ENCODE measurements at places on chromosomes 12 and 14. TPM values are rescaled to one million over a fixed set of nuclear protein-coding genes. Genes with fewer than 3 reads are reported as not detected.

DNA sequence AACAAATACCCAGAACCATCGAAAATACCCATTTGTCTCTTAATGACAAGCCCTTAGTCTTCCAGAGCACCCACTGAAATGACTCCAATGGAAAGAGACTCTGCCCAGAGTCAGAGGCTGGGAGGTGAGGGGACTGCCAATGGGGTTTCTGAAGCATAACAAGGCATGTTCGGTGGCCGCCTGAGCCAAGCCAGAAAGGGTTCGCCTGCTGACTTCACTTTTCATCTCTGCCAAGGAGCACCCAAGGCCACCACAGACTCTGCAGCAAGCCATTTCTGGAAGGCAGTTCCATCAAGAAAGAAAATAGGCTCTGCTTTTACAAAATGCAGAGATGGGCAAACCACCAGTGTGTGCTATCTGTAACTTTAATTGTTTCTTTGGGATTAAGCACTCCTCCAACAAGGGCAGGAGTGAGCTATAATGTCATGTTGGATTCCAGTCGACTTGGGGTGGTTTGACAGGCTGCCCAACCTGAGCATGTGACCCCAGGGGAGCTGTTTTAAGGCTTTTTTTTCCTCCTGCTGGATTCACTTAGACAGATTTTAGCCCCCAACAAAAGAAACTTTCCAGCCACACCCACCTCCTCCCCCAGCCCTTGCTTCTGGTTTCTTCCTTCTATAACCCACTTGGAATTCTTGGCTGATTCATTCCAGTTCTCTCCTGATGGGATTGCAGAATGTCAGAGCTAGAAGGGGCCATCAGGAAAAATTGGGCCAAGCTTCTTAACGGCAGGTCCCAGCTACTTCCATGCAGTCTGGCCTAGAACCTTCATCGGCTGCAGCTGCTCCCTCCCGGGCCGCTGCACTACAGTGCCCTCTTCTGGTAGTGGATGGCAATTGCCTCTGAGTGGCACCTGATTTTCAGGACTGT, 24.1 kb downstream of the CKAP4 start:
- peak; percentile 71 for DNase-seq

PZP gene
- total RNA-seq = not detected

GRCh38 chr12:47422611-47423010, 283.2 kb downstream of the RPAP3 start:
- no peak for DNase-seq

DNA sequence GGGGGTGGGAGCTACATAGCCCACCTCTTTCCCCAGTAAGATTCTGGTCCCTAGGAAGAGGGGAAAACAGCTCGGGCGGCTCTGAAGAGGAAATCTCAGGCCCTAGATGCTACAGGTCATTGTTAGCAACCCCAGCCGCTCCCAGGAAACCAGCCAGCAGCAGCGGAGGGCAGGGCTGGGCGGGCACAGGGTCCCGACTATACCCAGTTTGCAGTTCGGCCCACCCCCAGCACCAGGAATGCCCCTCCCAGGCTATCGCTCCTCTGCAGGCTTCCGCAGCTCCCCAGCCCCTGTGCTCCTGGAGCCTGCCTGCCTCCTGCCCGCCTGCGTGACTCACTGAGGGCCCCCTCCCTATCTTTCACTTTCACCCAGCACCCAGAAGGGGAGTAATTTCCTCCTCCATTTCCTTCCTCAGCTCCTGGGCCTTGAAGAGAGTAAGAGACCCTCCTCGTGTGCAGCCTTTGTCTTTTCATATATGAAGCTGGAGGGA, 27.2 kb upstream of the PNMA1 start:
- DNase-seq = peak; percentile 94

DNA sequence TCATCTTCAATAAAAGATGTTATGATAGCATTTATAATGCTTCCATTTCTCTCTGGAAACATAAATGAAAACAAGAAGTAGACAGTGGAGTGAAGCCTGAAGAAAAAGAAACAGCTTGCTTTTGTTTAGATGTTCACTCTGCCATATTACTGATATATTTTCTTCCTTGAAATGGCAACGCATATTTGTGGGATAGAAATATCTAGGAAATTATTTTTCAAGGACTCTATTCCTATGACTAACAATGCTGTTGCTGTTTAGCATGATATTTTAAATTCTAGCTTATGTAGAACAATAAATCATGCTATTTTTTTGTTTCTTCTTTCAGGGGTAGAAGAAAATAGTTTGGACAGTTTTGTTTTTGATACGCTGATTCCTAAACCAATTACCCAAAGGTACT, 359.0 kb downstream of the NAV3 start:
- DNase-seq = no peak

GRCh38 chr12:67014642-67015041, 254.5 kb upstream of the CAND1 start:
- DNase-seq = no peak

RHEBL1 gene
- 11.0 TPM for total RNA-seq

TAS2R13 gene
- 0.29 TPM for total RNA-seq

DNA sequence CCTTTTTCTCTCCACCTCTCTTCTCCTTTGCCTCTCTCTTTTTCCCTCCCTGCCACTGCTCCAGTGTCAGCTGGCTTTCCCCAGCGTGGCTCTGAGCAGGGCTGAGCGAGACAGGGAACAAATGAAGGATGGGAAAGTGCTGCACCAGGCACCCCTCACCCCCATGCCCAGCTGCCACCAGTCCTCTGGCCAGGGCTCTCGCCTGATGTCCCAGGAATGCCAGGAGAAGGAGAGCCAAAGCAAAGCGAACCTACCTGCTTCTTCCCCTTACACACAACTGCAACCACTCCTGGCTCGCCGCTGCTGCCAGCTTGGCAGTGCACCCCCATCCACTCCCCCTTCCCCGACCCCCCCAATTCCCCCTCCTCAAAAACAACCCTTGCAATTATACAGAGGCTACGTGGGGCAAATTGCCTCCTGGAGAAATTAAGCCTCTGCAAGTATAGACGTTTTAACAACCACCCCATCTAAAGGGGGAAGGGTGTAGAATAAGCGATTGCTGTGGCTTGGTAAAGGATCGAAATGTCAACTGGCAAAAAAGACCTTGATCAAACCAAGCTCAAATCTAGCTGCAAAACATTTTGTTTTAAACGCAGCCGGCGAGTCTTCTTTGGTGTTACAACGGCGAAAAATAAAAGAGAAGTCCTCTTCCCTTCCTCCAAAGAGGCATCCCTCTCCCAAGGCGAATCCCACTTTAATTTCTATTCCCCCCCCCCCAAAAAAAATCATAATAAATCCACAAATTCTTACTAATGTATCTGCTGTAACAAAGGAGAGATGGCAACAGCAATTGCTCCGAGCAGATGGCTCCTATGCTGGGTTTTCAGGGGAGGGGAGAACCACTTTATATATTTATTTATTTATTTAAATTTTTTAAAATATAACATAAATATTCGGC, 2.9 kb downstream of the BCL11B start:
- no peak for DNase-seq

GRCh38 chr14:63508033-63508432, 35.1 kb downstream of the PPP2R5E start:
- no peak for DNase-seq

Measured in Daoy (cell line).